ENCODE measurements at places on chromosomes 7 and 10. TPM values are rescaled to one million over a fixed set of nuclear protein-coding genes. Genes with fewer than 3 reads are reported as not detected.

KIAA1217 gene
- total RNA-seq = 5.2 TPM

ELOVL3 gene
- not detected for total RNA-seq

PSD gene
- 99.6 TPM for total RNA-seq

ATOH7 gene
- total RNA-seq = 0.49 TPM

ODAD2 gene
- total RNA-seq = 1.5 TPM

UPK3B gene
- 0.98 TPM for total RNA-seq

ATRNL1 gene
- 353 TPM for total RNA-seq

AKR1C4 gene
- not detected for total RNA-seq

STK31 gene
- total RNA-seq = 17.2 TPM

LIPN gene
- total RNA-seq = 0.25 TPM

CAV2 gene
- 19.2 TPM for total RNA-seq

SH2B2 gene
- total RNA-seq = 14.0 TPM

PDCD4 gene
- total RNA-seq = 34.2 TPM

CALHM1 gene
- total RNA-seq = not detected

CLEC2L gene
- total RNA-seq = 1.2 TPM

C10orf143 gene
- 0.25 TPM for total RNA-seq

SPDYE6 gene
- not detected for total RNA-seq

GRM3 gene
- total RNA-seq = 86.5 TPM

HOXA2 gene
- not detected for total RNA-seq

HPSE2 gene
- total RNA-seq = 0.25 TPM

IL2RA gene
- total RNA-seq = not detected

RAPGEF5 gene
- 64.7 TPM for total RNA-seq

CYP3A4 gene
- total RNA-seq = not detected

GRID2IP gene
- 0.74 TPM for total RNA-seq

OR13A1 gene
- not detected for total RNA-seq

HKDC1 gene
- 1.7 TPM for total RNA-seq
